ENCODE measurements at places on chromosomes 5 and 9.

DNA sequence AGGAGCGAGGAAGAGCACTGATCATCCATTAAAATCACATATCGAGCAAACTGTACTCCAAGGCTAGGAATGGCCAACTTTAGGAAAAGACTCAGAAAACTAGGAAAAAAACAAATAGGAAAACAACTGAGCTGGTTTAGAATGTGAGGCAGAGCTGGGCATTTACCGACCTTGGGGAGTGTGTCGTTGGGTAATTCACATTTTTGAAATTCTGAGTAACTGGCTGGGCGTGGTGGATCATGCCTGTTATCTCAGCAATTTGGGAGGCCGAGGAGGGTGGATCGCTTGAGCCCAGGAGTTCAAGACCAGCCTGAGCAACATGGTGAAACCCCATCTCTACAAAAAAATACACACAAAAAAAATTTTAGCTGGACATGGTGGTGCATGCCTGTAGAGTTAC, 70.1 kb downstream of the ZFAND5 start:
- DNase-seq: no peak

DNA sequence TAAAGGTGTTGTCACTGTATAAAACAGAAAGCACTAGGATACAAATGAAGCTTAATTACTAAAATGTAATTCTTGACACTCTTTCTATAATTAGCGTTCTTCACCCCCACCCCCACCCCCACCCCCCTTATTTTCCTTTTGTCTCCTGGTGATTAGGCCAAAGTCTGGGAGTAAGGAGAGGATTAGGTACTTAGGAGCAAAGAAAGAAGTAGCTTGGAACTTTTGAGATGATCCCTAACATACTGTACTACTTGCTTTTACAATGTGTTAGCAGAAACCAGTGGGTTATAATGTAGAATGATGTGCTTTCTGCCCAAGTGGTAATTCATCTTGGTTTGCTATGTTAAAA, 43.8 kb downstream of the NDFIP1 start:
- DNase-seq: no peak

- DNase-seq: no peak
Measured at GRCh38 chr9:130634801-130635200, 29.6 kb upstream of the PRDM12 start.

GRCh38 chr5:83447533-83447932, 24.0 kb upstream of the VCAN start:
- no peak for DNase-seq

DNA sequence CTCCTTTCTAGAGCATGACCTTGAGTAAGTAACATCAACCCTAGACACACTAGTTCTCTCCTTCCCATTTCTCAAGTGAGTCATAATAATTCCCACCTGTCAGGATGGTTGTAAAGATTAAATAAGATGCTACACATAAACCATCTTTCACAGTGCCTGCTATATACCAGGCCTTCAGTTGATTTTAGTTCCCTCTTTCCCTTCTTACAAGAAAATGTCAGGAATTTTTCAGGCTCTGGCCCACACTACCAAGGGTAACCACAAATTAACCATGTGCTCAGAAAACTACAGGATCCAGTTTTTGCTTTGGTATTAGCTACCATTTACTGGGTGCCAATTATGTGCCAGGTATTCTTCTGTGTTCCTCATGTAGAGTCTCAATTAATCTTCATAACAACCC, 42.7 kb upstream of the RARS1 start:
- DNase-seq: no peak

- peak; percentile 11 for DNase-seq
Measured at GRCh38 chr9:69471433-69471832, 146.4 kb downstream of the ENTREP1 start.

GRCh38 chr5:155827949-155828348, 499.0 kb upstream of the SGCD start:
- DNase-seq: no peak
